ENCODE measurements at places on chromosomes 5 and 9.

DNA sequence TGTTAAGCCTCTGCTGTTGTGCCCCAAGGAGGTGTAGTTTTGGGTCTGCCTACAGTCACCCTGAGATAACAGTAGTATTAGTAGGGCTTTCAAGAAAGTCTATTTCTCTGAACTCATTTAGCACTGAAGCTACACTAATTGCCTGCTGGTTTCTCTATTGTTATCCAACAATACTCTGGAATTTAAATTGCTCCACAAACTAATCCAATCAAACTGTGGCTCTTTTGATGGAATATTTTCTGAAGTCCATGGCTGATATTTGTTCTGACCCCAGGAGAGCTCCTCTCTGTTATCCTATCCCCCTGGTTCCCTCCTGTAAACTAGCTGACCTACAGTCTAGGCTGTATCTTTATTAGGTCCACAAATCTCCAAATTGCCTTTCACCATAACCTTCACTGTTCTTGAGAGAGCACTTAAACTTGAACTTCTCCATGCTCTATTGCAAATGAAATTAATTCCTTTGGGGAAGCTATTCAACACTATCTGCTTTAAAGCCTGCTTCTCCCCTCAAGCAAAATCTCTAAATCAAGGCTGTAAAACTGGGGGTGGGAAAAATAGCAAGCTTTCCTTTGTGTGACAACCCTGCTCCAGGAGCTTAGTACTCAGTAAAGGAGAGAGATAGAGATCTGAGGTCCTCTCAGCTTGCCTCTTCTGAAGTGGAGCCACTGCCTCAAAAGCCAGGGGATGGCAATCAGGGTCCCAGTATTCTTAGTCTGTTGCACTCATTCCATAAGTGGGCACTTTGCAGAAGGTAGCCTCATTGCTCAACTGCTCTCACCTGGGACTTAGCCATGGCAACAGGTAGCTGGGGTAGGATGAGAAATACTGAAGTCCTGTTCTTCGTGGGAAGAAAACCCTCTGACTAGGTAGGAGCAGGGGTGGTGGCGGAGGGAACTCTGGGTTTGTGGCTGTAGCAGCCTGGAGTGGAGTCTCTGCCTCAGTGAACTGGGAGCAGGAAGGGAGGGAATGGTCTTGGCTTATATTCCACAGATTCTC lies 110.9 kb downstream of the MACIR start:
- no peak for DNase-seq

DNA sequence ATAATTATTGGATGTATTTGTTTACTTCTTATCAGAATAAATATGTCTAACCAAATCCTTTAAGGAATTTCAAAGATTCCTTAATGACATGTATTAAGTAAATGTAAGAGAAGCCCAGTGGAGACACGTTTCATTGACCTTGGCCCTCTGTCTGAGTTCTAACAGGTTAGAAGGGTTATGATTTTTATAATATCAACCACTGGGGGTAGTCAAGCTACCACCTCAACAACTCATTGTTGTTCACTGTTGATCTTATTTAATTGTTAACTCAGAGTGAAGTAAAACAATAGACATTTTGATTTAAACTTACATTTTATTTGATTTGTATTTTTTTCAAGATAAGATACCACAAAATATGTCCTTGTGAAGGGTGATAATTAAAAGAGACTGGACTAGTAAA lies 499.2 kb upstream of the COX7C start:
- no peak for DNase-seq

- DNase-seq: no peak
Measured at GRCh38 chr5:151212406-151212798, 11.5 kb downstream of the CCDC69 start.

GRCh38 chr5:132256086-132256782 lies 1.3 kb upstream of the PDLIM4 start:
- DNase-seq: no peak

DNA sequence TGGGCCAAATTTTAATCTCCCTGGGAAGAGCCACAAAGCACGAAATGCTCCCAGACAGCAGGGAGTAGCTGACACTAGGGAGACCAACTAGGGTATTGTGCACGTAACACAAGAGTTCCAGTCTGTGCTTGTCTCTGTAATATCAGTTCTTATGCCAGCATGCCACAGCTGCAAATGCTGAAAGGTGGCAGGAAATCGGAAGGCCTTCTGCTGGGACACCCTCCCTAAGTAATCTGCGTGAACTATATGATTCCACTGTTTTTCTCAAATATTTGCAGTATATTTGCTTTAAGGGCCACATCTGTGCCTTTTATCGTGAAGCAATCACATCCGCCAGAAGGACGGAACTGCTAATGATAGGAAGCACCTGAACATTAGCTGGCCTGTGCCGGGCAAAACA lies 12.6 kb downstream of the VLDLR start:
- no peak for DNase-seq

GRCh38 chr5:52800394-52801213 lies 12.9 kb downstream of the ITGA1 start:
- DNase-seq: peak; percentile 69

GRCh38 chr5:38780945-38781344 lies 64.9 kb upstream of the OSMR start:
- peak; percentile 56 for DNase-seq

GRCh38 chr5:102231693-102232619 lies 64.1 kb downstream of the SLCO4C1 start:
- no peak for DNase-seq

DNA sequence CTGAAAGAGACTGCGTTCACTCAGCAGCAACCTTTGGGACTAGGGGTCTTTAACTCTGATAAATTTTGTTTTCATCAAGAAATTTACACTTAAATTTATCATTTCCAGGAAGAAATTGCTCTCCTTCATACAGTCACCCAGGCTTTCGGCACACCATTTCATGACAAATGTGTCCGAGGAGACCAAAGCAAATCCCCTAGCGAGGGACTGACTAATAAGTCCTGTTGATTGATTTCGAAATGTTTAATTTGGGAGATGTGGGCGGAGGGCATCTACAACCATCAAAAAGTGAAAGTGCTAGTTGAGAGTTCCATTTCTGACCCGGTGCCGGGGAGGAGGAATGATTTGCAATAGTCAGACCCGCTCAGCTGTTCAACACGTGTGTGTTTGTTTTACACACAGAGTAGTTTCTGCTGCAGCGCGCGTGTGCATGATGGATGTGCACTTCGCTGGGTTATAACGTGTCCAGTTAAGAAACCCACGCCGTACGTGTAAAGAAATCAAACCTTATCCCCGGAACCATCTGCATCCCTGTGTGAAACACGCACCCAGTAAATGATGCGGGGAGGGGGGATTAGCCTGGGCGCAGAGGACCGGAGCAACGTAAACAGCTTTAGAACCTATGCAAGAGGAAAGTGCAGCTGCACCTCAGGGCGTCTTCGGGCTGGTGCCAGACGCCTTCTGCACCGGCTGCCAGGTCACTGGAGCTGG lies 845 bp upstream of the NR4A3 start:
- DNase-seq: peak; percentile 48

- no peak for DNase-seq
Measured at GRCh38 chr9:123796618-123797484, 133.1 kb downstream of the DENND1A start.

- DNase-seq: no peak
Measured at GRCh38 chr5:17157916-17158529, 59.4 kb upstream of the BASP1 start.

DNA sequence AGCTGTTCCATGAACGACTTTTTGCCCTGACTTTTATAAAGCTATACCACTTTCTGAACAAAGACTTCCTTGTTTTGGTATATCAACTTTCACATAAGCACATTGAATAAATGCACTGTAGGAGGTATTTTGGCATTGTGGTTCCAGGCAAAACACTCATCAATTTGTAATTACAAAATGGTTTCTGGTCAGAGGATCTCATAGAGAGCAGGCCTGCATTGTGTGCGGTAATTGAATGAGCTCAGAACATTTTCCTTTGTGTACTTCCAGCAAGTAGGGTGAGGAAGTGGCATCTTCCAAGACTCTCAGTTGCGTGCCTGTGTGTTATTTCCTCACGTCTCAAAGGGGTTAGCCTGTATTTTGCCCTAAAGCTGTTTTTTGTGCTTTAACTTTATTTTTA lies 89.2 kb downstream of the PDE6A start:
- no peak for DNase-seq
